CD4-positive, alpha-beta T cell treated with Interleukin-10 for 1 hour (primary cell): ENCODE measurements at places on chromosomes 1 and 21.

GRCh38 chr1:55993646-55994318, 585.6 kb downstream of the PLPP3 start:
- no peak for DNase-seq

- no peak for DNase-seq
Observed at GRCh38 chr1:41474490-41475271, 9.8 kb downstream of the EDN2 start.

DNA sequence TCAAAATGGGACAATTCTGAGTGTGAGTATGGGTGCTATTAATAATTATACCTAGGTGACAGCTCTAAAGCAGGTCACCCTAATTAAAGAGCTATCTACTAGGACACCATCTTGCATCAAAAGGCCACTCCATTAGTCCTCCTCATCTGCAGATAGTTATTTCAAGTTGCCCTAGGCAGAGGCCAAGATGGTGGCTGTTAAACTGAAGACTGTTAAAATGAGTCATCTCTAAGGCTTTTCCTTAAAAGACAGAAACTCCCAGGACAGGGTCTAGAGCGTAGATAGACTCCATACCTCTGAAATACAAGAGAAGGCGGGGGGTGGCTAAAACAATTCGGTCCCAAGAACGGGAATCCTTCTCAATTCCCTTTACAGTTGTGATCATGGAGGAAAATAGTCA, 4.5 kb upstream of the ZNF697 start:
- no peak for DNase-seq

DNA sequence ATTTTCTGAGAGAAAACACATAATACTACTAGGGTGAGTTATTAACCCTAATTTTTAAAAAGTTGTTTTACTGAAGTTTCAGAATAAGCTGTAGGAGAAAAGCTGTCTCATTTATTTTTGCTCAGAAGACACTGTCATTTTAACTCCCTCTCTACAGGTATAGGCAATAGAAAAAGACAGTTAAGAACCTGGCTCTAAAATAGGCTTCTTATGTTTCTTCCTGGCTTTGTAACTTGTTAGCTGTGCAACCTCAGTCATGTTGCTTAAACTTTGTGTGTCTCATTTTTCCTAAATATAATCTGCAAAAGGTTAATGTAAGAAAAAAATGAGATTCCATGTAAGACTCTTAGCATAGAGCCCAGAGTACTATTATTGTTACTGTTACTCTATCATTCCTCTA, 64.4 kb downstream of the TTLL7 start:
- DNase-seq, result no peak

GRCh38 chr1:161008869-161009510, 12.0 kb downstream of the F11R start:
- DNase-seq, result no peak

DNA sequence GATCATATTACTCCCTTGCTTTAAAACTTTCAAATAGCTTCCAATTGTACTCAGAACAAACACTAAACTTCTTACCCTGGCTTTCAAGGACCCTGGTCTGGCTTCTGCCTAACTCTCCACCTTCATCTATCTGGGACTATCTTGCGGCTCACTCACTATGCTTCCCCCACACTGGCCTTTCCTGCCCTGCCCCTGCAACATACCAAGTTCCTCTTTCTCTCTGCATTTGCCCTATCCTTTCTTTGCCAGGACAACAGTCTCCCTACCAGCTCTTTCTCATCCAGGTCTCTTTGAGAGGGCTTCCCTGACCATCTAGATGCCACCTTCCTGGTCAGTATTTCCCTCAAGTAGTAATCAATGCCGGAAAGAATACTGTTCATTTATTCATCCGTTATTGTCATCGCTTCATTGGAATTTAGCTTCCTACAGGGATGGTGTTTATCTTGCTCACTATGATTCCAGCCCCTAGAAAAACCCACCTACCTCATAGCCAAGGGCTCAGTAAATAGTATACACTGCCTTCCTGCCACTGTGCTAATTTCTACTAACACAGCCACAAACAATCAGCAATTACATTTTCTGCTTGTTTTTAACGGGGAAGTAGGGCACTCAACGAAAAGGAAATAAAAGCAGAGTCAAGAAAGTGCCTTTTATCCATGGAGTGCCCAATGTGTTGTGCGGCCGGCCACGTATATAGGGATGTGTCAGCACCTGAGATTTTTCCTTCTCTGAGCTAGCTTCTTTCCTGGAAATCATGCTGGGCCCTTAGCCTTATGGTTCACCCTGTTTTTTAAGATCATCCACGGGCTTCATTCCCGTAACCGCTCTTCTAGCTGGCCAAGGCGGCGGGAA, 521 bp upstream of the CDC7 start:
- DNase-seq, result no peak

GRCh38 chr1:225811622-225812487, 1.9 kb downstream of the EPHX1 start:
- DNase-seq, result no peak

GRCh38 chr1:41645062-41645461, 160.6 kb upstream of the EDN2 start:
- DNase-seq, result no peak

DNA sequence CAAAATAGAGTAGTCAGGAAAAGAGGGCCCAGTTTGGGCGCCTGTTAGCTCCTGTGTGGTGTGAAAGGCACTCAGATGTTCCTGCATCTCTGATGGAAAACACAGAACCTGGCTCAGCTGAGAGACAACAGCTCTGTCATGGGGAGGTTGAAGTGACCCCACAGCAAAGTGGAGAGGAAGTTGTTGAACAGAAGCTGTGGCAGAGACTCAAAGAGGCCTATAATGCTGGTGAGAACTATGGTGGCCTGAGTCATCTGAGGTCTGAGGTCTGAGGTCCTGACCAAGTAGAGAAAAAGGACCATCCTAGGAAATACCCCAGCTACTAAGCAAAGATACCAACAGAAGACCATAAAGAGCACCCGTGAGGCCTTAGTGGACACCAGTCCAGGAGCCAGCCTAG, 45.6 kb upstream of the JAK1 start:
- DNase-seq, result no peak

DNA sequence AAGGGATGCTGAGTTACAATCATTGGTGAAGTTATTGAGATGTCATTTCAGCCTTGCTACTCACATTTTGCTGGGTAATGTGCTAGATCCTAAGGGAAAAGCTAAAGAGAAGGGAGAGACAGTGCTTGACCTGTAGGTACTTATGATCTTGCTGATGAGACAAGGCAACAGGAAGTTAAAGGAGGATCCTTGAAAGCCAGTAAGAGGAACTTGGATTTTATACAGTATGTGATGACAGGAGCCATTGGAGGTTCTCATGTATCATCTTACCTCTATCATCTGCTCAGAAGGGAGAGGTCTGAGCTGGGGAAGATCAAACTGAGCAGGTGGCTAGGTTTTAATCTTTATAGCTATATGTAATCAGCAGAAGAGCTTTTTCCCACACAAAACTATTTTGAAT, 6.3 kb downstream of the APOBEC4 start:
- no peak for DNase-seq

DNA sequence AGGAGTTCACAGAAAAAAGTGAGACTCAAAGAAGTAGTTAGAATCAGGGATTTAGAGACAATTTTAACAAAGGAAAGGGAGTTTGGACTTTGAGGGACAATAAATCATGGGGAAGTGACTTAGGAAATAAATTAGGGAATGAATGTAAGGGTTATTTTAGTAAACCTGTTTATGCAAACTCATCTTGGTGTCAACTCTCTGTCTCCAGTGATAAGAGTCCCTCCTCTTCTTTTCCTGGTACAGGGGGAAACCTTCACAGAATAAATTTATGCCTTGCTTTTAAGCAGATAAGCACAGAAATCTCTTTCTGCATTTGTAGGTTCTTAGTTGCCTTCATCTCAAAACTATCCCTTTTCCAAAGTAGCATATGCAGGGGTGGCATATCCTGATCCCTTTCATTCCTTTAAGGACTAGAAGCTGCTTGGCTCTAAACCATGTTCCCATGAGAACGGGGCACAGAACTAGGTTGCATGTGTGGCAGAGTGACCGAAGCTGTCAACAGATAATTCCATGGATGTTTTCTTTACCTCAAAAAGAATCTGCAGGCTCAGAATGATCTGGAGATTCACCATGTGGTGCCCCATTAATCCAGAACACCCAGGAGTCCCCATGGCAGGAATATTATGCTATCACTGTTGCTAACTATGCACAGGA, 155.4 kb downstream of the ZNF648 start:
- no peak for DNase-seq

- DNase-seq, result no peak
Observed at GRCh38 chr1:66542314-66542713, 8.4 kb downstream of the SGIP1 start.

GRCh38 chr1:231058416-231059109, 18.5 kb upstream of the FAM89A start:
- no peak for DNase-seq

DNA sequence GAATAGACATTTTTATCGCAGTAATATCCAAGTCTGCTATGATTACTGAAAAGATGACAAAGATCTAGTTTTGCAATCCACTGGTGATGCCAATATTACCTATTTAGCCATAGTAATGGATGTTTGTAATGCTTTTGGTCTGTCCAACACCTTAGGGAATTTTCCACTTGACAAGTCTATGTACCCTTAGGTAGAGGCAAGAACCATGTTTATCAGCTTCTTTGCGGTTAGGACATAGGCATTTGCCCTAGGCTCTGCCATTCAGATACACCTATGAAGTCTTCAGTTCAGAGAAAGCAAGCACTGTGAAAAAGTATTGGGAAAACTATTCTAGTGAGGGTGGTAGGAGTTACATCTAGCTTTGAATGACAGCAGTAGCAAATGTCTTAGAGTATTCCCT, 40.2 kb upstream of the SLC35D1 start:
- no peak for DNase-seq

- DNase-seq, result peak; percentile 7
Observed at GRCh38 chr21:14120091-14120734, 90.5 kb downstream of the LIPI start.

GRCh38 chr1:191695865-191696264, 462.4 kb upstream of the RGS18 start:
- no peak for DNase-seq

GRCh38 chr1:204127597-204128242, 24.1 kb downstream of the ETNK2 start:
- DNase-seq, result peak; percentile 21

- DNase-seq, result no peak
Observed at GRCh38 chr1:236320214-236320613, 38.5 kb upstream of the ERO1B start.

DNA sequence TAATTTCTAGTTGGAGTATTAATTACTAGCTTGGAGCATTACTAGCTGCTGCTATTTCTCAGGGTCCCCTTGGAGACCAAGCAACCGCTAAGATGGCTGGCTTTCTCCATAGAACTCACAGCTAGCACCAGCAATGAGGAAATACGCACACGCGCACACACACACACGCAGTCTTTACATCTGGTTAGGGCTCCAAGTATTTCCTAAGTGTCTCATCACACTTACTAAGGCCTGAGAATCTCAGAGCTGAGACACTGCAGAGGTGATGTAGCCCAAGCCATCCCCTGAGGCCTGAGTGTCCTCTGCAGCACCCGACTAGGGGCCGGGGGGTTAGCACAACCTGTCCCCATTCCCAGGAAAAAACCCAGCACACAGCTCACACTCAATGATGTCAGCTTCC, 42.5 kb downstream of the ITPKB start:
- no peak for DNase-seq

DNA sequence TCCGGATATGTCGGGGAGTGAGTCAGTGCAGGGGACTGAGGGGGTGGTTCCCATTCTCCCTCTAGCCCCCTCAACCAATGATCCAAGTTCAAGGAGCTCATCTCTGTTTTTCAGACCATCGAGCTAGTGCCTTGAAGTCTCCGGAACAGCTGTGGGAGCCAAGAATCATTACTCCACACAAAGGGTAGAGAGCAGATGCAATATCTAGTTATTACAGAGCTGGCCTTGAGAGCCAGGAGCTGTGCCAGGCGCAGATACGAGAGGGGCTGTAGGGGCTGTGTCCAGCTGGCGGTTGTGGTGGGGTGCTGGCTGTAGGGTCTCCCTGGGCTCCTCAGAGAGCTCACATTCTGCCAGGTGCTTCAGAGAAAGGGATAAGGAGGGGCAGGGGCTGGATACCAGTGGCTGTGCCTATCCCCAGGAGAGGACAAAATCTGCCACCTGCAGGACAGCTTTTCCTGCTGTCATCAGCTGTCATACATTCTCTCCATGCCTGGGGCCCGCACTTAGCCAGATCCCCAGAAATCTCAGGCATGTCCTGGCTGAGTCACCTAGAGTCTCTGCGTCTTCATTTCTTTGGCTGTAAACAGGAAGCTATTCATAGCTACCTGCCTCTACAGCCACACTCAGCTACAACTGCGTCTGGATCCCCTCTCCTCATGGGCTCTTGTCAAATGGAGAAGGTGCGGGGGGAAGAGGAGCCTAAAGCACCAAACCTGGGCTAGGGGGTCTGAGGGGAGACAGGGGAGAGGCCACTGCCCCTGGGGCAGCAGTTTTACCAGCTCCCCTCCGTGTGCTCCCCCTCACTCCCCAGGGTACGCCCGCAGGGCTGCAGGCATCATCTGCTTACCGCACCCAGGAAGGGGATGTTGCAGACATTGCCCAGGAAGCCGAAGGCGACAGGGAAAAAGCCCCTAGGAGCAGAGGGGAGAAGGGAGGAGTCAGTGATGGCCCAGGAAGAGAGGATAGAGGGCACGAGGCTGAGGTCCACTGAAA, 2.4 kb upstream of the KISS1 start:
- DNase-seq, result no peak

- no peak for DNase-seq
Observed at GRCh38 chr1:64396817-64397216, 73.1 kb upstream of the CACHD1 start.

- no peak for DNase-seq
Observed at GRCh38 chr1:99891997-99892396, 41.8 kb downstream of the AGL start.

DNA sequence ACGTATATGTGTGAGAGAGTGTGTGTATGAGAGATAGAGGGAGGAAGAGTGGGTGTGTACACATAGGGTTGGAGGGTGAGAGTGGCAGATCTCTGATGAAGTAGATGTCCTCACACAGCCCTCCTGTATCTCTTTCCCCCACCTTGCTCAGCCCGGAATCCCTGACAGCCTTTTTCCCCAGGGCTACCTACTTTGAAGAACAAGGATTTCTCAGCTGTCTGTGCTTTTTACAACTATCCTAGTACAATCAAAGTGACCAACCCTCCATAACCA, 29.1 kb upstream of the CADM3 start:
- DNase-seq, result no peak

DNA sequence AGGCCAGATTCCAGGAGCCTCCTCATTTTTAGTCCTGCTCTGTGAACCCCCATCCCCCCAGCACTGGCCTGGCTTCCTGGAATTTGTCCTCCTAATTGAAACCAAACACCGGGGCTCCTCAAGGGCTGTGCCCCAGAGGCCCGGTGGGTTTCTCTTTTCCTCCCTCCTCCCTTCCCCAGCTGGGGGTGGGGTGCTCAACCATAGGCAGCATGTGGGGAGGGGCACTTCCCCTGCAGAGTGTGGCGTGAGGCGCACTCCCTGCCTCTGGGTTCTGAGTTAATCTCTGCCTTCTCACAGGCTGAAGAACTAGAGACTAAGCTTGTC, 67.5 kb upstream of the ACOT11 start:
- peak; percentile 33 for DNase-seq

DNA sequence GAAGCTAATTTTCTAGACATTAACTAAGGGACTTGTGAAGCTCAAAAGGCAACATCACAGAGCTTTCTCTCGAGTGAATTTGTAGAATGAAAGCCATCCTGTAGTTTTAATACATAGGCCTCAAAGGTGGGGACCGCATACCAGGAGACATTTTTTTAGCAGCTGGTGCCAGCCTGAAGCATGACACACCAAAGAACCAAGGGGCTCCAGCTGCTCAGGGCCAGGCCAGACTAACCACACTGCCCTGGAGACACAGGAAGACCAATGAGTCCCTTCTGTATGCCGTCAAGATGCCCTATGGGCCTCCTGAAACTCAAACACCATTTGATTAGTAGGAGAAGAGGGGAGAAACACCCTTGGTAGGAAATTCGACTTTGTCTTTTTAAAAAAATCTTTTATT, 113.9 kb upstream of the CACNA1E start:
- no peak for DNase-seq
